Stimulated activated CD4-positive, alpha-beta T cell treated with anti-CD3 and anti-CD28 coated beads, TNF-alpha, amount 100 ng/mL, for 24 hours (primary cell): ENCODE measurements at places on chromosomes 7 and 10.

- DNase-seq = no peak
Observed at GRCh38 chr10:71084061-71084817, 128.1 kb upstream of the UNC5B start.

DNA sequence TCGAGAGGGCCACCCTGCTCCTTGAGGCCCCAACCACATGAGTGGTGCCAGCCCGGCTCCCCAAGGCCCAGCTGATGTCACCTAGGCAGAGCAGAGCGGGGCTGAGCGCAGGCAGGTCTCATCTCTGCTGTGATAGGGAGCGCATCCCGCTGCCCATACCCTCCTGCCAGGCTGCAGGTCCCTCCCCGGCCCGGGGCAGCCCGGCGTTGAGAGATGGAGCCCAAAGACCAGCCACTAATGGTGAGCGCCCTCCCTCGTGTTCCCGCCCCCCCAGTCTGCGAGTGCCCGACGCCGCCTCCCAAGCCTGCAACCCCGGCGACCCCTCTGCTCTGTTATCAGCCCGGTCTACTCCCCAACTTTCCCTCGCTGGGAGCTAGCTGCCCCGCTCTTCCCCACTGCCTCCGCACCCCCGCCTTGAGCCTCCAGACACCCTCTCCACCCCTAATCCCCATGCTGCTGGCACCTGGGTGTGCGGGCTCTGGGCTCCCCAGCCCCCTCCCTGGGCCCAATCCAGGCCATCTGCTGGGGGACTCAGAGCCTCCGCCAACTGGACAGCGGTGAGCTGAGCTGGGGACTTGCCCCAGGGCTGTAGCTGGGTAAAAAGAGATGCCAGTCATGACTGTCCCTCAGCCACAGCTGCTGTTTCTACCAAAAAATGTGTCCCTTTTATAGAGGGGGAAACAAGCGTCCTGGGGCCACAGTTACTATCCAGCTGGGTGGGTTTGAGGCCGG, 19.7 kb upstream of the CHST12 start:
- DNase-seq = no peak

DNA sequence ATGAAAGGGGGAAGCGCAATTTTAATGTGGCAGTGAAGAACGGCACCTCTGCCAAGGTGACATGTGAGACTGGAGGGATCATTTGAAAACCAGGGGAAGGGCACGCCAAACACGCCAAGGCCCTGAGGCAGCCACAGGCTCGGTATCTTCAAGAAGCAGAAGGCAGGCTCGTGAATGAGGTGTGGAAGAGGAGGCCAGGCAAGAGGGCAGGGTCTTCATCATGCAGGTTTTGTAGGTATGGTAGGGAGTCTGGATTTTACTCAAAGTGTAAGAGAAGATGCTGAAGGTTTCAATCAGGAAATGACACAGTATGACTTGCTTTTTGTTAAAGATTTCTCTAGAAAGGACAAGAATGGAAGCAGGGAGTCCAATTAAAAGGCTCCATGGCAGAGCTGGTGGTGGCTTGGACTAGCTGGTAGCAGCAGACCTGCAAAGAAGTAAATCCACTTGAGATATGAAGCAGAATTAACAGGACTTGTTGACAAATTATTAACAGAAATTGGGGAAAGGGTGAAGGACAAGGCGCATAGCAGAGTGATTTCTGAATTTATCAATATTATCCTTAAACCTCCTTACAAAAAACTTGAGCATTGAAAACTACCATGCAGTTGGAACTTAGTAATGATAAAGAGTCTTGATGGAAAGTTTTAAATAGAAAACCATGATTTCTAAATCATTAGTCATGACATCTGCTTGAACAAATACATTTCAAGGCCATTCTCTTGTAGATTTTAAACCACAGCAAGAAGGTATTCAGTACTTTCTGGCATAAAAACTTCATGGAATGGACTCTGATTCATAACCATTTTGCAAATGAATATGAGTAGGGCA, 70.4 kb downstream of the COA1 start:
- no peak for DNase-seq

- DNase-seq = no peak
Observed at GRCh38 chr10:29926693-29927048, 132.7 kb downstream of the JCAD start.

DNA sequence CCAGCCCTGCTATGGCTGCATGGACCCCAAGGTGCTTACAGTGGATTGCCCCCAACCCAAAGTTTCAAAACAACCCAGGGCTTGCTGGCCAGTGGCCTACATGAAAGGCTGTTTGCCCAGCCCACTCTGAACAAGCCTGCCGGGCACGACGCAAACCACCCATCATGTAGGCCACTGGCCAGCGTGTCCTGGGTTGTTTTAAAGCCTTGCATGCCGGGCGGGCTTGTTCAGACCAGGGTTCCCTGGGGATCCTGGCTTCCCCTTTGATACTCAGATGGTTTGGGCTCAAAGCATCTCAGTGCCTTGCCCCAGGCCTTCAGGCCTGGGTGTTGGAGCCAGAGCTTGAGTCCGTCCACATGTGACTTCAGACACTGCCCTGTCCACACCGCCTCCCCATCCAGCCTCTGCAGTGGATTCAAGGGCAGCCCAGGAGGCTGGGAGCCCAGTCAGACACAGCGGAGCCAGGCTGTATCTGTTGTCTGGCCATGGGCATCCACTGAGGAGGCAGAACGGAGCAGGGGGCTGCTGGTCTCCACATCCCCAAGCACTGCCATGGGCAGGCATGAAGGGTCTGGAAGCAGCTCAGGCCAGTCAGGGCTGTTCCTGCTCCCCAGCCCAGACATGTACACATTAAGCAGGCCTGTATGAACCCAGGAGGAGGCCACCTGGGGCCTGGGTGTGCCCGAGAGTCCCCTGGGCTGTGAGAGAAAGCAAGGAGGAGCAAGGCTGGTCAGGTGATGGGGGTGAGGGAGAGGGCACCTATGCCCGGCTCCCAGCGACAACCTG, 4.0 kb upstream of the ADIRF start:
- DNase-seq = no peak

DNA sequence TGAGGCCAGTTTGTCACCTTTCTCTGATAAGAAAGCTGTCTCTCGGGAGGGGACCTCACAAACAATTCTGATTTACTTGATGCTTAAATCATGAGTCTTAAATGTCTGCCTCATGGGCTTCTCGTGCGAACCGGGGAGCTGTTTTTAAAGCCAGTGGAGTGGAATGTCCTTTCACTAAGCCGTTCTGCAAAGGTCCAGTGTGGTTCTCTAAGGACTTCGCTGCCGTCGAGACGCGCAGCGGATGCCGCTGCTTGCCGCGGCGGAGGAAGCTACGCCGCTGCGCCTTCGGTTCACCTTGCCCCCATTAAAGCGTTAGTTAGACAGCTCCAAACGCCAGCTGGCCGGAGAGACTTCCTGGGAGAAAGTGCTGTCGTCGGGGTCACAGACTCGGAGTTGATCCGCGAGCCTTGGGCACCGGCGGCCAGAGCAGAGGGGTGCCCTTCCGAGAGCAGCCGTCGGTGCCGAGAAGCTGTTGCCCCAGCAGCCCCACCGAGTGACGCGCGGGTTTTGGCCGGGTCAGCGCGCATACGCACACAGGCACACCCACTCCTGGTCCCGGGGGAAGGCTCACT, 1.3 kb upstream of the HMX3 start:
- DNase-seq = no peak
